Caco-2 (cell line): ENCODE measurements at places on chromosomes 6 and 20. TPM values are rescaled to one million over a fixed set of nuclear protein-coding genes. Genes with fewer than 3 reads are reported as not detected.

The GNAS-AS1 gene
- total RNA-seq = 4.2 and 5.1 TPM in 2 replicates

The CDH22 gene
- total RNA-seq = 0.11 TPM in 1 of 2 replicates, not detected in the other

The WFDC5 gene
- total RNA-seq = not detected in 2 replicates

The SPTLC3 gene
- 31.5 and 34.7 TPM in 2 replicates for total RNA-seq
